ENCODE measurements at places on chromosomes 5 and 9.
A peak's percentile ranks its signal among the peaks of the same experiment; 100 is the strongest.

DNA sequence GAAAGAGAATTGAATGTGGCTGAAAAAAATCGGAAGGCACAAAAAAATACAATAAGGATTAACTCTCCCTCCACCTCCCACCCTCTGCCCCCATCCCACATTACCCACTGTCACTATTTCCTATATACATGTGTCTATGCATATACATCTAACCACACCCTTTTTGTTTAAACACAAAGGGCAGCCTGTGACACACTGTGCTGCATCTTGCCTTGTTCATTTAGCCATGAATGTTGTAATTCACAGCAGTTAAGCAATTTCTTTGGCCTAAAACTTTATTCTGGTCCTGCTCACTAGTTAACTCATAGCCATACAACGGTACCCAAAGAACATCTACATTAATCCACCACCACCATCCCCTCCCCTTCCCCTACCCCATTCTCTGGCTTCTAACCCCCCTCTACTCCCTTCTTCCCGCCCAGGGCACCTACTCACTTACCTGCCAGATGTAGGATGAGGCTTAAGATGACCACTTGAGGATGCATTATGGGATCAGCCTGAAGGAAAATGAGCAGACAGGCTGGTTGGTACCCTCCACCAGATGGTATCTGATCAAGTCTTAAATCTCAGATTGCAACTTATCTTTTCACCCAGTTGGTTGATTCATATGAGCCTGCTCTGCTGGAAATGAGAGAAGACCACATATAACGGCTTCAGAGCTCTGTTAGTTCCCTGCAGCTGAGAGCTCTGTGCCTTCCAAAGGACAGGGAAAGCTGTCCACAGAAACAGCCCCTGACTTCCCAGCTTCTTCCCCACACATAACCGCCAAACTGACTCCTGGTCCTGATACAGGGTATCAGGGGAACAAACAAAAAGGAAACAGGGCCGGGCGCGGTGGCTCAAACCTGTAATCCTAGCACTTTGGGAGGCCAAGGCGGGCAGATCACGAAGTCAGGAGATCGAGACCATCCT is 1.2 kb downstream of the HAVCR1 start:
- DNase-seq: no peak

GRCh38 chr5:133841831-133842750 is 126.3 kb downstream of the C5orf15 start:
- no peak for DNase-seq

DNA sequence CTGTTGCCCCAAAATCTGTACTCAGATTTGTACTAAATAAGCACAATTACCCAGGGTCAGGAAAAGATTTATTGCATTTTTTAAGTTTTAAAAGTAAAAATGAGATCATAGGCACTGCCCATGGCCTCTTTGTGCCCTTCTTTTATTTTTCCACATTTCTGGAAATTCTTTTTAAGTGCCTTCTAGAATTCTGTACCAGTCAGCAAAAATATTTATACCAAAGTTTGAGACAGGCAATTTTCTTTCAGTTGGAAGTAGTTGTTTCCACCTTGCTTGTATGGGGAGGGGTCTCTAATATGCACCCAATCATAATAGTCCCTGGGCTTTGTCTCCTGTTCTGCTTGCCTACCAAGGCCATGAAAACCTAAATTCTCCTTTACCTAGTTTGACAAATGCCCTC is 5.6 kb upstream of the RNF20 start:
- DNase-seq: no peak

DNA sequence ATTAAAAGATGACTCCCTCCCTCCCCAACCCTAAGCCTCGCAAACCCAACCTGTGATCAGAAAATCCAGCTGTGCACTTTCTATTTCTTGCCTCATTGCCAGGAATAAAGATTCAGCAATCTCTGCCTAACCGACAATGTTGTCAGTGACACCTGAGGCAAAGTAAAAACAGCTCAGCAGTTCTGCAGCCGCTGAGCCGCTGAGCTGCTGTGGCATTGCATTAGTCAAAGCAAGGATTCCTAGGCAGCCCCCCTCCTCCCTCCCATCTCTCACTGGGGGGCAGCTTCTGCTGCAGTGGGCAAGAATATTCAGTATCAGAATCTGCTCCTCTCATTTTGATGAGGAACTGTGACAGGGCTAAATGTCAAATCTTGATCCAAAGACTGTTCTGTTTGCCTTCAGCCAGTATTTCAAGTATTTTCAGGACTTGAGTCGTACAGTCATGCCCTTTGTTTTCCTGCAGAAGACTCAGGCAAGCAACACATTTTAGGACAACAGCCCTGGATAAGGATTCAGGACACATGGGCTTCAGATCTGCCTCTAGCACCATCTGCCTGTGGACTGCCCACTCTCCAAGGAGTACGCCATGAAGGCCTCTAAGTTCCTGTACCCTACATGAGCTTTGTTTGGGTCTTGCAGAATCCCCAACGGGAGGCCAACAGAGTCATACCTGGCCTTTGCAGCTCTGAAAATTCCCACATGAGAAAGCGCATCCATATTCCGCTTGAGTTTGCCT is 41.1 kb upstream of the DAP start:
- no peak for DNase-seq

GRCh38 chr9:129036923-129037766 is 719 bp downstream of the MIGA2 start:
- DNase-seq: no peak

GRCh38 chr9:77505232-77505631 is 142.9 kb downstream of the GNA14 start:
- DNase-seq: no peak

DNA sequence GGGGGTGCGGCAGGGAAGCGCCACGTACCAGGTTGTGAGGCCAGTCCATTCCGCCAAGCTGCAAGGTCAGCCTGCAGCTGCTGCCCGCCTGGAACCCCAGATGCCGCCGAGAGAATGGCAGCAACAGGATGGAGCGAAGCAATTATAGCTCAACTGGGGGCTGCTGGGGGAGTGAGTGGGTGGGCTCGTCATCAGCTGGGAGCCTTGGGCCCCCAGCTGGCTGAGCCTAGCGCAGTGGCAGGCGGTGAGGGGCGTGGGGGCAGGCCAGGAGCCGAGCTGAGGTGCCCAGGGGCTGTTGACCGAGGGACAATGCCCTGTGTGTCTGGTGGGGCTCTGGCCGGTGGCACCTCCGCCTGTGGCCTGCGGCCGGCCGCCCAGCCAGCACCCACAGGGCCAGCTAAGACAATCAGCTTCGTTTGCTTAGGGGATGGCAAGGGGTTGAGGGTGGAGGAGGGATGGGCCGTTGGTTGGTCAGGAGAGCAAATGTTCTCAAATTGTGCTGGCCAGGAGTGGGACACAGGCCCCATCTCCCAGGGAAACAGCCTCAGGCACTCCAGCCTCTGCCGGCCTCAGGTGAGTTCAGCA is at the start of gene IL17B:
Gene IL17B (minus strand): TSS at position 116 of the 585 bp plus-strand sequence. CDS start 67 bp downstream, at position 49.
- DNase-seq: no peak

GRCh38 chr5:13251623-13252376 is 692.7 kb downstream of the DNAH5 start:
- DNase-seq: no peak

- DNase-seq: no peak
Measured at GRCh38 chr5:122673343-122673742, 101.5 kb upstream of the SNX2 start.

DNA sequence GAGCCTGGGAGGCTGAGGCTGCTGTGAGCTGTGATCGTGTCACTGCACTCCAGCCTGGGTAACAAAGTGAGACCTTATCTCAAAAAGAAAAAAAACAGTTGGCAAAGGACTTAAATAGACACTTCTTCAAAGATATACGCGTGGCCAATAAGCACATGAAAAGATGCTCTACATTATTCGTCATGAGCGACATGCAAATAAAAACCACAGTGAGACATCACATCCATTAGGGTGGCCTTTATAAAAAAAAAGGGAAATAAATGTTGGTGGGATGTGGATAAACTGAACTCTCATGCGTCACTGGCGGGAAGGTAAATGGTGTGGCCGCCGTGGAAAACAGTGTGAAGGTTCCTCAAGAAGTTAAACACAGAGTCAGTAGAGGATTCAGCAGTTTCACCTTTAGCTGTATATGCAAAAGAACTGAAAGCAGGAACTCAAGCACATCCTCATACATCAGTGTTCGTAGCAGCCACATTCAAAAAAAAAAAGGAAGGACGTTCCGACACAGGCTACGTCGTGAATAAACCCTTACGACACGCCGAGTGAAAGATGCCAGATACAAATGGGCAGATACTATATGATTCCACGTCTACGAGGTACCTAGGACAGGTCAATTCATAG is 24.5 kb upstream of the NRARP start:
- DNase-seq: no peak

DNA sequence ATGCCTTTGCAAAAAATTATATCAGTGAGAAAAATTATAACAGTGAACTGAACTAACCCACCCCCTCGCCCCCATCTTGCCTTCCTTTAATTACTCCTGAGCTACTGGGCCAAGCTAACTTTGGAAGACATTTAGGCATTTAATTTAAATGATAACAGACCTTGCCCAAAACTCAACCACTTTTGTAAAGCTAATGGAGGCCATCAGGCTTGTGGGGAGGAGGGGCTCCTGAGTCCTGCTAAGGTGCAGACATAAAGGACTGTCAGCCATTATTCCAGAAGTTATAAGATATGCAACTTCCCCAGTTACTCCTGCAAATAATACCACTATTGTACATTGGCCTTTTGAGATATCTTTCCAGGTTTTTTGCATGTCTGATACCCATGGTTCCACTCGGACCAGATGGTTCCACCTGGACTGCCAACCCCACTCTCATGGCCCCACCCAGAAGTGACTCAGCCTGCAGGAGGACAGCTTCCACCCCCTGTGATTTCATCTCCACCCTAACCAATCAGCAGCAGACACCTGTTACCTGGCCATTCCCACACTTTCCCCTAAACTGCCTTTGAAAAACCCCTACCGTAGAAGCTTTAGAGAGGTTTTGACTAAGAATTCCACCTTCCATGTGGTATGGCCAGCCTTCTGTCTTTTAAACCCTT is 805.4 kb upstream of the CDH6 start:
- no peak for DNase-seq

DNA sequence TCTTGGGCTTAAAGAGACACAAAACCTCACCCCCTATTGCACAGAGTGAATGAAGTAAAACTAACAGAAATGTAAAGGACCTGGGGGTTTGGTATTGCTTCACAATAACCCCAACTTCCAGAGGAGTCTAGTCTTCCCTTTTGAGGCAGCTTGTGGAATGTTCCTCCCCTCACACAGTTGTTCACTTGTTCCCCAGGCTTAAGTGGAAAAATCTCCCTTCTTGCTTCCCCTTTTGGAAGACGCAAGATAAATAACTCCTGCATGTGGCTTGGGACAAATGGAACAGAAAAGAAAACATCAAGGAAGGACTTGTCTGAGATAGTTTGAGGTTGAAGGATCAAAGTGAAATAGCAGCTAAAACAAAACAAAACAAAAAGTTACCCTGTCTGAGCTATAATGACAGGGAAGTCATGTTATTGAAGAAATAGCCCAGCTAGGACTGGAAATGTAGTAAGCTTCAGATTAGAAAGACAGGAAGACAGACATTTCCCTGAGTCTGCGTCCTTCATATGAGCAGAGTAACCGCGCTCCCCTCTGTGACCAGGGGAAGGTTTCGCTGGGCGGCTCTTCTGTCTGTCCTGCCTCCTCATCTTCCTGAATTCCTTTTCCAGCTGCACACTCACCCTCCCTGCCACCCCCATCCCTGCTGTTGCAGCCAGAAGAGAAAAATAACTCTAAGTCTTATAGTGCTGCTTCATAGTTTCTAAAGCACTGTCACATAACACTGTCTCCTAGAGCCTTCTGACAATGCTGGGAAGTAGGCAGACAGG is 8.8 kb downstream of the SPARC start:
- no peak for DNase-seq

DNA sequence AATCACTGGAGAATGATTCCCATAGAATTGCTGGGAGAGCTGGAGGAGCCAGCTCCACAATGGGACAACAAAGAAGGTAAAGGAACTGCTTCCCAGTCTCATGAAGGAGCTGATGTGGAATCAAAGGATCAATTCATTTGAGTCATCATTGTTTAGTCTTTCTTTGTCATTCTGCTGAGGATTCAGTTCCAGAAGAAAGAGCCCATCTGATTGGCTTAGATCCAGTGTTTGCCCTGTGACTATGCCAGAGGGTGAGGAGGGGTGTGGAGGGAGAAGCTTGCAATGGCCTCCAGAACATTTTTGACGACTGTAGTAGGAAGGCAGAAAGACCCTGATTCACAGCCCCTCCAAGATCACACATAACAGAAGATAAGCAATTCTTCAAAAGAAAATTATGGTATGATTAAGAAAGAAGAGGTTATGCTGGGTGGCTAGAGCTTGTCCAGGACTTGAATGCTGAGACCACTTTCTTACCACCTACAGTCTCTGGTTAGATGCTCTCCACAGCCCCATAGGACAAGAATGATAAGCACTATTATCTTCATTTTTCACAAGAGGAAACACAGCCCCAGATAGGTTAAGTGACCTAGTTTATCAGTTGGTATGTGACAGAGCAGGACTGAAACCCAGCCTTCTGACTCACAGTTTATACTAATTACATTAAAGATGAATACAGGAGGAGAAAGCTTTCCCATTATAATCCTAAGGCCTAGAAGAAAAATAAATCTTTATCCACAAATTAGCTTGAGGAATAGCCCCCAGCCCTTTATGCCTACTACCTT is 363.1 kb downstream of the PRELID2 start:
- DNase-seq: no peak

- DNase-seq: no peak
Measured at GRCh38 chr9:6917162-6917561, 159.4 kb downstream of the KDM4C start.

- DNase-seq: no peak
Measured at GRCh38 chr5:169842699-169843098, 137.6 kb downstream of the INSYN2B start.

GRCh38 chr5:57302164-57302563 is 128.3 kb downstream of the GPBP1 start:
- DNase-seq: peak; percentile 8

- no peak for DNase-seq
Measured at GRCh38 chr5:79840084-79840990, 150.7 kb downstream of the CMYA5 start.

DNA sequence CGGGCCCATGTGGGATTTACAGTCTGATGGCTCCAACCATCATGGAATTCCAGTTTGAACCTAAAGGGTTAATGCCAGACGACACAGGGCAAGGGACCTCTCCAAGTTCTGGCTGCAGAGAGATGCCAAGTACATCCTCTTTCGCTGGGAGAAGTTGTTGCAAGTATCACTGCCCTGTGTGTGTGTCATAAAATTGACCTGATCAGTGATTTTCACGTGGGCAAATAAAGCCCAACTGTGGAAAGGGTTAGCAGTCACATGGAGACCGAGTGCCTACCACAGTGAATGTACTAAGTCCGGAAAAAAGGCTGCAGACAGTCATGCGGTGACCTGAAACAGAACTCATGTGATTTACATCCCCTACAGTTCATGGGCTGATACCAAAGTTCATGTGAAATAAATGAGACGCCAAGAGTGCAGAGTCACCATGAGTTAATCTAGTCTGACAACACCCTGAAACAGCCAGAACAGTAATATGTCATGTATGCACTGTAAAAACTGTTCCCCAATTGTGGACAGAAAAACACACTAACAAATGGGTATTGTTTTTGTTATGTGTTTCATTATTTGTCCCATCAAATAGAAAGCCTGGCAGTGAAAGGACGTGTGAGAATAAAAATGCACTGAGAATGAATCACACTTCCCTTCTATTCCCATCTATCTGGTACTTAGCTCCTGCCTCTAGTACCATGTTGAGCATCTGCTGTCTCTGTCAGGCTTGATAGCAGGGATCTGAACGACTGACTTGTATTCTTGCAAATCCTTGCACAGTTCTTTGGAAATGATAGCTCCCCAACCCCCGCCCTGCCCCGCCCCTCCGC is 115.7 kb downstream of the SUSD1 start:
- DNase-seq: no peak

- no peak for DNase-seq
Measured at GRCh38 chr5:149938279-149938678, 6.3 kb downstream of the PDE6A start.
